ENCODE measurements at places on chromosomes 16 and 17.

- no peak for DNase-seq
Measured at GRCh38 chr16:88742896-88743605, 36.7 kb downstream of the CTU2 start.

GRCh38 chr17:9291912-9292560, 270.7 kb downstream of the NTN1 start:
- peak; percentile 54 for DNase-seq

DNA sequence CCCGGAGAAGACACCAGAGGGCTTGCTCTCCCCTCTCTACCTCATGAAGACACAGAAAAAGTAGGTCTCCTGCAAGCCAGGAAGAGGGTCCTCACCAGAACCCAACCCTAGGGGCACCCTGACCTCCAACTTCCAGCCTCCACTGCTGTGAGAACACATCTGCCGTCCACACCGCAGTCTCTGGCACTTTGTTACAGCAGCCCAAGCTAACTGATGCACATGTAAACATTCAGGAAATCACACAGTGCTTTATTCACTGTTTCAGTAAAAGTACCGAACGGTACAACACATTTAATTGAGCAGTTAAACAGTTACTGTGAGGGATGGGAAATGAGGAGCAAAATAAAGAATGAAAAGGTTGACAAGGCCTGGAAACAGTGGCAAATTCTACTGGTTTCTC, 18.3 kb downstream of the FANCA start:
- DNase-seq: no peak

- no peak for DNase-seq
Measured at GRCh38 chr17:57895382-57896060, 45.7 kb upstream of the MRPS23 start.

- peak; percentile 41 for DNase-seq
Measured at GRCh38 chr17:55424893-55425540, 3.4 kb upstream of the MMD start.

DNA sequence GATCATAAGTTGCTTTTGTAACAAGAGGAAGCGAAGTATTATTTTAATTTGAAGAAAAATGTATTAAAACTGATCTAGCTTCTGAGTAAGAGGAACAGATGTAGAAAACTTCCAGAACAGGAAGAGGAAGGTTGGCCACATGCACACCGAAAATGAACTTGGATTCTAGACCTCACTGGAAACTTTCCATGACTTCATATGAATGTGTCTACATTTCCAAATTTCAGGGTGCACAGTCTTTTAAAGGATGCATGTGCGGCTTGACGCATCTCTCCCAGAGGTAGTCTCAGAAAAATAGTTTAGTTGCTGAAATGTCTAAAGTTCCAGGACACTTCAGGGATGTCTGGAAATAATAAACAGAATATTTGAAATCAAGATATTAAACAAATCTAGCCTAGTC, 275.1 kb upstream of the MYOCD start:
- DNase-seq: no peak

DNA sequence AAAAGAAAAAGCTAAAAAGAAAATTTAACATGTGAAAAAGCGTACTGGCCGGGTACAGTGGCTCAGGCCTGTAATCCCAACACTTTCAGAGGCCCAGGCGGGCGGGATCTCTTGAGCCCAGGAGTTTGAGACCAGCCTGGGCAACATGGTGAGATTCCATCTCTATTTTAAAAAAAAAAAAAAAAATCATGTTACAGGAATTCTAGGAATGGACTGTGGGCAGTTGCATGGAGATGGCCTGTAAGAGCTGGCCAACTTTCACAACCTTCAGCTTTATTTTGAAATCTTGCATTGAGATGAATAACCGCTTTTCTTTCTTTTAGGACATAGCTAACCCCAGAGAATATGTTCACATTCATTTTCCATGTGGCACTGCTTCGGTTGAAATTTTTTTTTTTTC, 8.2 kb upstream of the CIAO3 start:
- no peak for DNase-seq

DNA sequence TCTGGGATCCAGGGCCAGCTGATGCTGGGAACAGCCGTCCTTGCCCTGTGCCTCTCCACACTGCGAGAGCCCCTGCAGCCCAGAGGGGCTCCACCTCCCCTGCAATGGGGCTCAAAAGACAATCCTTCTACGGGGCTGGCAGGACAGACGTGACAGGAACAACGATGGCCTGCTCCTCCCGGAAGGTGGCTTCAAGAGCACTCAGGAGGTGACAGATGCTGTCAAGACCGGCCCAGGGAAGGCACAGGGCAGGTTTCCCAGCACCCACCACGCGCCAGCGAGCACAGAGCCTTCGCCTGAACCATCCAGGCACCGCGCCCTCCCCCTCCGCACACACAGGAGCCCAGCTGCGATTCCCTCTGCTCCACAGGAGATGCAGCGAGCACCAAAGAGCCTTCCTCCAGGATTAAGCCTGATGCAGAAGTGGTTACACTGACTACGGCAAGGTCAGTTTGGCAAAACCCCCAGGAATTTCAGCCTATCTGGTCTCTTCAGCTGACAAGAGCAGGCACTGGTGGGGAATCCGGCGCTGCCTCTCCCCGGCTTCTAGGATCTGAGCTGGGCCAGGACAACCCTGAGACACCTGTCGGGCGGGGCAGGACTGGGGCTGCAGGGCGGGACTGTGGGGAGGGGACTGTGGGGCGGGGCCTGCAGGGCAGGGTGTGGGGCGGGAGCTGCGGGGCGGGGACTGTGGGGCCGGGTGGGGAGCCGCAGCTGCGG, 103.4 kb downstream of the ZNF778 start:
- DNase-seq: no peak

Measured in GM12865 (cell line).